ENCODE measurements at places on chromosomes 4 and X. TPM values are rescaled to one million over a fixed set of nuclear protein-coding genes. Genes with fewer than 3 reads are reported as not detected.

LEF1 gene
- total RNA-seq: 6.9 TPM

NALF2 gene
- total RNA-seq: 1.9 TPM

MAGEA11 gene
- not detected for total RNA-seq

MOSPD2 gene
- 15.6 TPM for total RNA-seq

PABPC1L2B gene
- total RNA-seq: not detected

FGB gene
- 2.8 TPM for total RNA-seq

SNCA gene
- 96.4 TPM for total RNA-seq

FAM53A gene
- total RNA-seq: 0.78 TPM

TBX22 gene
- total RNA-seq: not detected

HTR2C gene
- 0.31 TPM for total RNA-seq

KIAA1210 gene
- total RNA-seq: under 0.01 TPM

CTAG2 gene
- total RNA-seq: not detected

EDA gene
- 5.5 TPM for total RNA-seq

GRCh38 chr4:23945451-23946017 is 55.7 kb upstream of the PPARGC1A start:
- no peak for DNase-seq

- DNase-seq: no peak
Observed at GRCh38 chr4:140947506-140947905, 185.8 kb downstream of the RNF150 start.

DNA sequence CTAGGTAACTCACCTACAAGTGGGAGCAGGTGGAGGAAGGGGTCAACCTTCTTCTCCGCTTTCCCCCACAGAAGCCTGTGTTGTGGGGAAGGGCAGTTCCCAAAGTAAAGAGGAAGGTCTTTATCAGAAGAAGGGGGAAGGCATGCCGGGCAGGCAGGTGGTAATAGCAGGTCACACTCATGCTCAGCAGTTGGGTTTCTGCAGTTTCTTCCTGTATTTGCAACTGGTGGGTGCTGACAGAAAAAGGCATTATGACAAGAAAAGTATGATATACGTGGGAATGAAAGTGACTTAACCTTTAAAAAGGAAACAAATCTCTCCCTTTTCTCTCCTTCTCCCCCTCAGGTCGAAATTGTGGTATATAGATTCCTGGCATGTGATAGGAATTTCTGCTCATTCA is 3.7 kb downstream of the MTMR1 start:
- no peak for DNase-seq

DNA sequence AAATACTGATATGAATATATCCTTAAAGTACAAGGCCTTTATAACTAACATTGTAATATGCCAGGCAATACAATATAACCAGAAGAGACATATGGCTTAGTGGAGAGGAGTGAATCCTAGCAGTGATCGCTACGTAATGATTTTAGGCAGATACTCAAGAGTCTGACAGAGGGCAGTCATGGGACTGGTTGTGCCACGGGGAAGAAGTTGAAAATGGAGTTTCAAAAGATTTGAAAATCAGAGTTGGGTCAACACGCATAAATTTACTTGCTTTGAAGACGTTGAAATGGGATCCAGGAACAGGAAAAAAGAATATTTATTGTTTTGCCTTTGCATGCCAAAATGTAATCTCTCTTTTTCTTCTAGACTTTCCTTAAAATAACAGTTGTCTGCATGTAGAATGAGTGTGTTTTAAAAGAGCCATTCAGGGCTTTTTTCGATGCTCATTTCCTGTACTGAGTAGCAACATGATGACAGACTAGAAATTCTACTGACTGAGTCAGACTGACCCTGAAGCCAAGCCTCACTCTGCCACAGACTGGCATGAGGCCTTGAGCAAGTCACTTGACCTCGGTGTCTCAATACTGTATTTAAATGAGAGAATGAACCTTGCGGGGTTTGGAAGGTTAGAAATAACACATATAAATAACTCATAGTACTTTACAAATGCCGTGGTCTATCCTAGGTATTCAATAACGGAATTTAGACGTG is 8.1 kb upstream of the SMS start:
- DNase-seq: no peak

GRCh38 chr4:2059046-2059725 is at the start of gene NAT8L:
Gene NAT8L, plus strand, starts transcription at chr4:2059327. Its CDS starts 185 bp downstream, at chr4:2059512.
- DNase-seq: peak; percentile 70

- DNase-seq: no peak
Observed at GRCh38 chr4:38819569-38819968, 15.0 kb upstream of the TLR1 start.

DNA sequence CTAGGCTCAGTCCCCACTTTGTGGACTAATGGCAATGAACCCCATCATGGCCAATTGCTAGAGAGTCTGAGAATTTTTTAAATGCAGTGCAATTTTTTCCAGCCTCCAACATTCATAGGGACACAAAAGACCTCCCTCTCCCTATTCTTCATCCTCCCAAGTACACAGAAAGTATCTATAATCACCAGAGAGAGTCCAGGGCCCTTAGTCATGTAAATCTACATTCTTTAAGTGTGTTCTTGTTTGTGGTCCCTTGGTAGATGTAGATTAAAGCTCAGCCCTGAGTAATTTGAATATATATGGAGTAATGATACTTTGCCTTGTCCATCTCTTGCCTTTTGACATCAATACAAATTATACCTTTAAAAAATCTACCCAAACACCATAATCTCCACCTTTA is 51.3 kb upstream of the ATXN3L start:
- no peak for DNase-seq

DNA sequence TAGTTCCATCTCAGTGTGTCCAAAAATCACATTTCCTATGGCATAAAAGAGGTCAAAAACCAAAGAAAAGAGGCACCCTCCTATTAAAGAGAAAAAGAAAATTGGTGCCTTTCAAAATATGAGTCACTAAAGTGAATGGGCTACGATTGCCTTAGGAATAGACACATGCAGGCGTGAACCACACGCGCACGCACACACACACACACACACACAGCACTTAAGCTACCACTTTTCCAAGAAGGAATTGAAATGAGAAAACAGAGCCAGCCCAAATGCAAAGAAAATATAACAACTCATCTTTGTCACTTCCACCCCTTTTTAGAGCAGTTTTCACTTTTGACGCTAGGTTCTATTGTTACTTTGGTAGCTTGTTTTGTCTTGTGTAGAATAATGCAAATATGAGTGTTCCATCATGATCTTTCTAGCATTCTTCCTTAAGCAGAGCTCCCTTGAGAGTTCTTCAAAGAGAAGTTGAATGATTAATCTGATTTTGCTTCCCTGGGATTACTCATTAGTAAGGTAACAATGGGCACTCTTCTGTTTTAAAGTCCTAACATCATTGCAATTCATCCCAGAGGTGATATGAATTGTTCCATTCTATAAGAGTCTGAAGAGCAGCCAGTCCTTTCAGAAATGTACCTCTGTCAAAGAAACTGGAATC is 239.2 kb upstream of the GNPDA2 start:
- no peak for DNase-seq

- no peak for DNase-seq
Observed at GRCh38 chr4:122212880-122213279, 60.7 kb downstream of the BLTP1 start.

DNA sequence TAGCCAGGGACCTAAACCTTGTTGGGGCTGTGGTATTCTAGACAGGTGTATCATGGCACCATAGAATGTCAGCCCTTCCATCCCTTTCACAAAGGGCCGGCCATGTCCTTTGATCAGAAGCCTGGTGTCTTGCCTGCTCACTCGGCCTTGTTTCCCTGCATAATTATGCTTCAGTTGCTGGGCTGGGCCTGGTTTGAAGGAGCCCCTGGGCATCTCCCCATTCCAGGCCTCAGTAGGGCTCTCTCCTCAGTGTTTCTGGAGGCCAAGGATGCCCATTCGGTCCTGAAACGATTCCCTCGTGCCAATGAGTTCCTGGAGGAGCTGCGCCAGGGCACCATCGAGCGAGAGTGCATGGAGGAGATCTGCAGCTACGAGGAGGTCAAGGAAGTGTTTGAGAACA is 4.5 kb downstream of the PRRG3 start:
- no peak for DNase-seq

DNA sequence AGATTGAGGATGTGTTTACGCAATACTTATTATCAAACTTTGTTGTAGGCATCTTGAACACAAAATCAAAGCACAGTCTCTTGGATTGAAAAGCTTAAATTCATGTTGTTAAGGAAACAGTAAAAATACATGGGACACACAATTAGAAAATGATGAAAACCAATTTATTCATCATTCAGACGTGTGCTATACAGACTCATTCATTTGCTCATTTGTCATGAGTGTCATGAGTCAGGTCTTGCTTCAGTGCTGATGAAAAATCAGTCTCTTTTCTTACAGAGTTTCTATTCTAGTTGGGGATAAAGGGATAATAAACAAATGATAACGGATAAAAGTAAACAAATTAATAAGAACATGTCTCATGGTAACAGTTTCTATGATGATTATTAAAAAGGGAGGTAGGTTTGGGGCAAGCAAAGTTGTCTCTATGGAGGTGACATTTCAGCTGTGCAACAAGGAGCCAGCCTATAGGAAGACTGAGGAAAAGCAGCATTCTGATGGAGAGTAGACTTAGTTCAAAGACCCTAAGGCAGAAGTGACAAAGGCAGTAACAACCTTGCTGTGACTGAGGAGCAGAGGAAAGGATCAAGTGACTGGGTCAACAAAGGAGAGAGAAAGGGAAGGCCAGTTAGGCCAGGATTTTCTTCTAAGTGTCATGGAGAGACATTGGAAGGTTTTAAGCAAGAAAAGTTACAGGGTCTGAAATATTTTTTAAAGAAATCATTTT is 224.0 kb upstream of the HHIP start:
- no peak for DNase-seq

GRCh38 chr4:88240297-88240714 is 44.1 kb downstream of the PPM1K start:
- no peak for DNase-seq

DNA sequence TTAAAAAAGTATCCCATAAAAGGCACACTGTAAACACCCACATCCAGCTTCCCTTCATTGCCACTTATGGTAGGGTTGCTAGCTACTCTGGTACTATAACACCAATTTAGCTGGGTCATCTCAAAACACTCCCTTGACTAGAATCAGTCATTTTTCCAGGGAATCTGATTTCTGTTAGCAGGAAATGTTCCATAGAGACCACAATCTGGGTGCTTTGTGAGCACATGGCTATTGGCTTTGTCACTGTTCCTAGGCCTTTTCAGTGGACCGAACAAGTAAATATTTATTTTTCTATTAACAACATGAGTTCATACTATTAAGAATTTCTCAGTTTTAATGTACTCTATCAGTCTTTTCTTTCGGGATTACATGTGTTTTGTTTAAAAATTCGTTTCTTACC is 404.7 kb upstream of the GNPDA2 start:
- no peak for DNase-seq

GRCh38 chr4:3037957-3038461 is 36.3 kb downstream of the HTT-AS start:
- no peak for DNase-seq

GRCh38 chrX:531611-531936 is 99.0 kb upstream of the SHOX start:
- no peak for DNase-seq

Measured in occipital lobe (tissue), 3 donors.